ENCODE measurements at places on chromosomes 6 and 20.

DNA sequence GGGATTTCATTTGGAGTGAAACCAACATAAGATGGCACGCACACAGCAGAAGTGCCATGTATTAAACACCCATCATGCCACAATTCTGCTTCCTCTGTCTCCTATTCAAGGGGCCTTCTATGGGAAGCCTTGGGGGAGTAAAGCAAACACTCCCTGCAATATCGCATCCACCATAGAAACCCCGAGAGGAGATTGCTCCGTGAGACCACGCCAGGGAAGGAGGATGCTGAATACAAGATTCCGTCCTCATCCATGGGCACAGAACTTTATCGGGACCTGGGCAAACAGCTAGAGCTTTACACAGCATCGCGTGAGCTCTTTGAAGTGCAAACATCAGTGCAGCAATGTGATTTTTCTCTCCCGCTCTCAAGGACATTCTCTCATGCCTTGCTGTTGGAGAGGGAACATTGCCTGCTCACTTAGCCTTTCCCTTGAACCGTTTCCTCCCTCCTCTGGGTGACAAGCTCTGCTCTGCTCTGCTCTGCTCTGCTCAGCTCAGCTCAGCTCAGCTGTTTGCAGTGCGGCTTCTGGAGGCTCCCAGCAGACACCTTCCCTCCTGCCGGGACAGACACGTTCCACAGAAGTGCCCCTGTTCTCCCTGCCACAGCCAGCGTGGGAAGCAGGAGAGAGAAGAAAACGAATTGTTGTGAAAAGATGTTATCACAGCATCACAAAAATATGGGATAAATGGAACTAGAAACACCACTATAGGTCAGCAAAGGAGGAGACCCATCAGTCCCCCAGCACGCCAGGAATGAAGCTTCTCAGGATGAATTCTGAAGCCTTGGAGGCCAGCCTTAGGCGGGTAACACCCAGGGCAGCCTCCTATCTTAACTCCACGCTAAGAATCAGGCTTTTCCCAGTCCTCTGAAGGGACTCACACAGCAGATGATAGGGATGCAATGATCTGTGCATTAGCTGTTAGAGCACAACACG, 48.2 kb downstream of the RNASET2 start:
- H3K4me3 ChIP-seq, result no peak overlapping the region
- H3K27me3 ChIP-seq, result no peaks in the 10 kb centered on the region
- DNase-seq, result no peak
- H3K4me1 ChIP-seq, result peaks cover 20% of the 10 kb centered on the region
- H3K36me3 ChIP-seq, result no peaks in the 10 kb centered on the region
- no peak overlapping the region for H3K27ac ChIP-seq

DNA sequence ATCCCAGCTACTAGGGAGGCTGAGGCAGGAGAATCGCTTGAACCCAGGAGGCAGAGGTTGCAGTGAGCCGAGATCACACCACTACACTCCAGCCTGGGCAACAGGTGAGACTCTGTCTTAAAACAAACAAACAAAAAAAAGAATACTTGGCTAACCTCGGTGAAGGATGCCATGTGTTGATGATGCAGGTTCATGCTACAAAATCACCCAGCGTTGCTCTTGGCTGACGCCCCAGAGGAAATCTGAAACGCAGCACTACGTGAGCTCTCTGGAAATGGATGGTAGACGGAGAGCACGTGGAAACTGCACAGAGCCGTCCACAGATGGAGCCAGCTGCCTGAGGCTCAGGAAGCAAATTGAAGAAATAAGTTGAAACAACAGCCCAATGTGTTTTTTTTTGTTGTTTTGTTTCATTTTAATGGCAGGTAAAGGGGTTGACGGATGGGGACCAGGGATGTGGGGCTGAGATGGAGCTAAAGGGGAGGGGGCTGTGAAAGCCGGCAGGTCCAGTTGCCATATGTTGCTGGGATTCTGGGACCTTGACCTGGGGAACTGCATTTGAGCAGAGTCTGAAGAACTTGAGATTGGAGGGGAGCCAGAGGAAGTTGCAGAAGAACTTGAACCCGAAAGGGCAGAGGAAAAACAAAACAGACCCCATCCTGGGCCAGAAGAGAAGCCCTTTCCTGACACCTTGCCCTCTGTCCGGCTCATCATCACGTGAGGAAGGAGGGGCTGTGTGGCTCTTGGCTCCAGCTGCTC, 12.8 kb upstream of the MANBAL start:
- H3K36me3 ChIP-seq, result no peaks in the 10 kb centered on the region
- no peak overlapping the region for H3K4me3 ChIP-seq
- DNase-seq, result no peak
- no peaks in the 10 kb centered on the region for H3K27me3 ChIP-seq
- peaks cover 6% of the 10 kb centered on the region for H3K4me1 ChIP-seq

GRCh38 chr20:51491393-51491792, 51.1 kb downstream of the NFATC2 start:
- no peak overlapping the region for H3K27ac ChIP-seq
- no peak for DNase-seq
- H3K27me3 ChIP-seq, result no peaks in the 10 kb centered on the region

DNA sequence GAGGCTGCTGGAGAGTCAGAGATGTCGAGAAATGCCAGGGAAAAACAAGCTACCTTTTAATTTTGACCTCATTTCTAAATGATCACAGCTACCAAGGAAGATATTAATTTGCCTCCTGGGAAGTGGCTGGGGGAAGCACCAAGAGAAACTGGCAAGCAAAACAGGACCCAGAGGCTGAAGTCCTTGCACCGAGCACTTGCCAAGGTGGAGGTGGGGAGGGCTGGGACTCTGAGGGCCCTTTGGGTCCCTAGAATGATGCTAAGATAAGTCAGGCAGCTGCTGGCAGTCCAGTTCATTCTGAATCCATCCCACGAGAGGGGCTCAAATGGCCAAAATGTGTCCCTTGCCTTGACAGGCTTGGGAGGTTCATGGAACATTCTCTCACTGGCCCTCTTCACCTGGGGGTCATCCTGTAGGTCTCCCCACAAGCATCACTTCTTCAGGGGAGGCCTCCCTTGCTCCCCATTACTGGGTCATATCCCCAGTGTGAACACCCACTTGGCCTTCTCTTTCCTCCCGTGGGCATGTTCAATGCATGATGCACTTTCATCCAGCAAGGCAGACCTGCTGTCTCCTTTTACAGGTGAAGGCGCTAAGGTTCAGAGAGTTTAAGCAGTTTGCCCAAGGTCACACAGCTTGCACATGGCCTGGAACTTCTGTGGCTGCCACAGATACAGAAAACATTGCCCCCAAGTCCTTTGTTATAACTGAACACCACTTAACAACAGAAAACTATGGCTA, 39.1 kb upstream of the BLCAP start:
- H3K27me3 ChIP-seq, result peaks cover 39% of the 10 kb centered on the region
- H3K36me3 ChIP-seq, result no peaks in the 10 kb centered on the region
- DNase-seq, result no peak
- H3K4me1 ChIP-seq, result peaks cover 7% of the 10 kb centered on the region
- H3K4me3 ChIP-seq, result no peak overlapping the region

DNA sequence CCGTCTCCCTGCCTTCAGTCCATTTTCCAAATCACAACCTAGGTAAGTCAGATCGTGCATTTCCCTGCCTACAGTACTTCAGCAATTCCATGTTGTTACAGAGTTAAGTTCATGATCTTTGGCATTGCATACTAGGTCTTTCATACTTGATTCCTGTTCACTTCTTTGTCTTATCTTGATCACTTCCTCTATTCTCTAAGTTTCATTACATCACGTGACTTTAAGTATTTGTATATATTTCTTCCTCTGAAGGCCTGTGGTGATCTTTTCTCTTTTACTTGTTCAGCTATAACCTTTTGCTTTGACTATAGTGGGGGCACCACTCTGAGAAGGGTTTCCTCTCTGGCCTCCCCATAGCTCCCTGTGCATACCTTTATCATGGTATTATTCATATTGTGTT, 100.2 kb downstream of the TRMT11 start:
- H3K27ac ChIP-seq, result no peak overlapping the region
- H3K27me3 ChIP-seq, result no peaks in the 10 kb centered on the region
- no peaks in the 10 kb centered on the region for H3K36me3 ChIP-seq
- H3K4me3 ChIP-seq, result no peak overlapping the region
- no peak for DNase-seq
- H3K4me1 ChIP-seq, result no peaks in the 10 kb centered on the region

GRCh38 chr6:38525888-38526287, 113.8 kb downstream of the BTBD9 start:
- H3K4me1 ChIP-seq, result no peaks in the 10 kb centered on the region
- no peak overlapping the region for H3K27ac ChIP-seq
- no peak overlapping the region for H3K4me3 ChIP-seq
- no peaks in the 10 kb centered on the region for H3K27me3 ChIP-seq

GRCh38 chr6:148309301-148309700, 33.3 kb upstream of the SASH1 start:
- no peaks in the 10 kb centered on the region for H3K4me1 ChIP-seq
- H3K27me3 ChIP-seq, result peaks cover 3% of the 10 kb centered on the region
- H3K27ac ChIP-seq, result no peak overlapping the region
